ENCODE measurements at places on chromosomes 12 and 14. TPM values are rescaled to one million over a fixed set of nuclear protein-coding genes. Genes with fewer than 3 reads are reported as not detected.

DNA sequence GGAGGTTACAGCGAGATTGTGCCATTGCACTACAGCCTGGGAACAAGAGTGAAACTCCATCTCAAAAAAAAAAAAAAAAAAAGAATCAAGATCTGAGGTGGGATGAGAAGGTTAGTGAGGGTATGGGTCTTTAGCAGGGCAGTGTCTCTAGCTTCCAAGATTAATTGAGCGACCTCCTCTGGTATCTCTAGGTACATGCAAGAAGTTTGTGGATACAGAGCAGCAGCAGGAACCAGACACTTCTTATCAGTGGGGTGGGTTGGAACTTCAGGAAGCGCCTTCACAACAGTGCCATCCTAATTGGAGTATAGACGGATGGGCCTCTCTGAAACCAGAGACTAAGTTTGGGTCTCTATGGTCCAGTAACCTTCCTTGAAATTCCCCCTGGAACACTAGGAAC lies 51.9 kb upstream of the CISTR start:
- no peak for DNase-seq

The GMPR2 gene
- 116 TPM for total RNA-seq

The UNC79 gene
- total RNA-seq: 0.44 TPM

The MYH6 gene
- total RNA-seq: not detected

- no peak for DNase-seq
These were observed 85.0 kb downstream of the CRADD start for GRCh38 chr12:93762059-93762719.

GRCh38 chr12:105231396-105231795 lies 4.6 kb downstream of the APPL2 start:
- no peak for DNase-seq

DNA sequence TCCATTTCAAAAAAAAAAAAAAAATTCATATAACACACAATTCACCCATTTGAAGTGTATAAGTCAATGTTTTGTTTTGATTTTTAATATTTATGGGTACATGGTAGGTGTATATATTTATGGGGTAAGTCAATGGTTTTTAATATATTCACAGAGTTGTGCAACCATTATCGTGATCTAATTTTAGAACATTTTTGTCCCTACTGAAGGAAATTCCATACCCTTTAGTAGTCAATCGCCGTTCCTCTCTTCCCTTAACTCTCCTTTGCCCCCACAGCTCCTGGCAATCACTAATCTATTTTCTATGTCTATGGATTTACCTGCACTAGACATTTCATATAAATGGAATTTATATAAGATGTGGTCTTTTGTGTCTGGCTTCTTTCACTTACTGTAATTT lies 92.8 kb downstream of the TRAFD1 start:
- no peak for DNase-seq

DNA sequence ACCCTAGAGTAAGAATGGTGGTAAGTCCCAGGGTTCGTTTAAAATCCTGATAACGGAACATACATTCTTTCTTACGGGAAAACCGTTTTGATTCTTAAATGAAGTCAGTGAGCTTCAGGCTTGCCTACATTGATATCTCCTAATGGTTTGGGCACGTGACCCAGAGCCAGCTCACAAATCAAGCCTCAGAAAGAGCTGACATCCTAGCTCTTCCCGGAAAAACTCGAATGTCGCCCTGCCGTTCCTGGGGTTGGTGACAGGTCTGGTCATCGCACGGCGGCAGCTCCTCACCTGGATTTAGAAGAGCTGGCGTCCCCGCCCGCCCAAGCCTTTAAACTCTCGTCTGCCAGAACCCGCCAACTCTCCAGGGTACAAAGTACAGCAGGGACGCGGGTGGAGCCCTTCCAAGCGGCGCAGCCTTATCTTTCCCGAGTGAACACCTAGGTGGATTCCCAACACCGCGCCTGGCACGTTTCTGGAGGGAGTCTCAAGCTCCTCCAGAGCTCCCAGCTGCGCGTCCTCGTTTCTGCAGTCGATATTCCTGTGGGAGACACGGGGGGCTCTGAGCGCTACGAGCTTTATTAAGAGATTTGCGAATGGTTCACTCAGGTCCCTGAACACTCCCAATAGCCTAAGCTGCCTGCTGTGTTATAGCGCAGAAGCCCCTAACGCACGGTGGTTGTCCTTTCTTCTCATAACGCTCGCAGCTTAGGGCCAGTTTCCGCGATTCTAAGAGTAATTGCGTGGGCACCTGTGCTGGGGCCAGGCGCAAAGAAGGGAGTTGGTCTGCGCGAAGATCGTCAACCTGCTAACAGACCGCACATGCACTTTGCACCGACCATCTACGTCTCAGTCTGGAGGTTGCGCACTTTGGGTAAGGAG lies at the start of gene SSTR1:
SSTR1 (plus strand) TSS at position 169 of the 882 bp plus-strand sequence. CDS start 1,486 bp downstream, outside the sequence.
- no peak for DNase-seq

GRCh38 chr12:19012965-19013364 lies 116.6 kb upstream of the PLEKHA5 start:
- no peak for DNase-seq

DNA sequence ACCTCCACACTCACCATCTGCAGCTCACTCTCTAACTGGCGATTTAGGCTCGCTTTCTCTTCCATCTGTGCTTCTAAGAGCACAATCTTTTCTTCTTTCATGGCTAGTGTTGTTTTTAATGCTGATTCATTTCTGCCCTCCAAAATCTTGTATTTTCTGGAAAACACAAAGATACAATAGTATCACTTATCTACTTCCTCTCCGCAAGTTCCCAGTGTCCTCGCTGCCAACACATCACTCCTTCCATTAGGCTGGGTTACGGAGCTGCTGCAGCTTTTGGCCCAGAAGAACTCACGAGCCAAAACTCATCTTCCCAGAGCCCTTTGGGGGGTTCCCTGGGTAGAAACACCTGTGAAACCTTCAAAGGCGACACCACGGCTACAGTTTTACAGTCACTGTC lies 63.8 kb upstream of the GPR68 start:
- no peak for DNase-seq

GRCh38 chr12:90321369-90321768 lies 612.7 kb upstream of the ATP2B1 start:
- DNase-seq: no peak

The FBLN5 gene
- not detected for total RNA-seq

The SLC5A8 gene
- total RNA-seq: not detected

DNA sequence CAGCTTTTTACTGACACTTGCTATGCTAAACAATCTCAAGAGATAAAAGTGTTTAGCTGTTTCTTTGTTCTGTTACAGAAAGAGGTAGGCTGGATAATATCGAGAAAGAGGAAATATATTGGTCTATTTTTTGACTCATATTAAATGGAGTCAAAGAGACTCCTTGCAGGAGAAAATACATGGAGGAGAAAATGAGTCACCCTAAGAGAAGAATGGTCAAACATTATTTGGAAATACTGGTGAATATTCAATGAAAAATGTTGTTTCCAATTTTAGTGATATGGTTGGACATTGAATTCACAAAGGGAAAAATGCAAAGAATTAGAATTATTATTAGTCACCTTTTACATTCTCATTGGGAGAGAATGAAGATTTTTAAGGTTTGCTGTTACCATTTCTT lies 3.2 kb downstream of the KCNJ8 start:
- DNase-seq: no peak

DNA sequence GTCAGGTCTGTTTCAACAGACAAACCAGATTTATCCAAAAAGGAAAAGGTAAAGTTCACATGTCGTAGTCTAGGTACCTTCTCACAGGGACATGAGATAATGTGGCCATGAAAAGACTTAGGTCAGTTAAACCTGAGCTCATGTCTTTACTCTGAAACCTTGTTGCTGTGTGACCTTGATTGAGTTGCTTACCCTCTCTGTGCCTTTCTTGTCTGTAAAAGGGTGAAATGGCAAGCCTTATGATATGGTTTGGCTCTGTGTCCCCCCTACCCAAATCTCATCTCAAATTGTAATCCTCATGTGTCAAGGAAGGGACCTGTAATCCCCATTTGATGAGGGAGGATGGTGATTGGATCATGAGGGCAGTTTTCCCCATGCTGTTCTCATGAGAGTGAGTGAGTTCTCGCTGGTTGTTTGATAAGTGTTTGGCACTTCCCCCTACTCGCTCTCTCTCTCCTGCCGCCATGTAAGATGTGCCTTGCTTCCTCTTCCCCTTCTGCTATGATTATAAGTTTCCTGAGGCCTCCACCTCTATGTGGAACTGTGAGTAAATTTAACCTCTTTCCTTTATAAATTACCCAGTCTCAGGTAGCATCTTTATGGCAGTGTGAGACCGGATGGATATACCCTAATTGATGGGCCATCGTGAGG lies 299.8 kb downstream of the ADGRD1 start:
- DNase-seq: no peak

- DNase-seq: no peak
These were observed 57.9 kb downstream of the PPP2R5C start for GRCh38 chr14:101819251-101819990.

DNA sequence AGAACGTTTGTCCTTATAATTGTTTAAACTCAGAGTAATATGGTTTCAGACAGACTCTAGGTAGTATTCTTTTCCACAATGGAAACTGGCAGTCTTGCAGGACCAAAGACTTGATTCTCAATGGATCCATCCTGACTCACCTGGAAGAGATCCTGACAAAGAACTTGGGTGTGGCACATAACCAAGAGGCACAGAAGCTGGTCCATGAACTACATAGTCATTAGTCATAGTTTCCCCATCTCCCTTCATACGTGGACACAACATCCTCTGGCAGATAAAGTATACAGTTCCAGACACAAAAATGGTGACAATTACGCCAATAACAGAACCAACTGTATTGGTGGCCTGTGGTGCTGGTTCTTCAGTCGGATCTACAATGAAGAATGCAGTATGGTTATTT lies 55.8 kb downstream of the BCL2L14 start:
- no peak for DNase-seq

GRCh38 chr12:97487470-97487869 lies 24.9 kb downstream of the RMST start:
- no peak for DNase-seq

DNA sequence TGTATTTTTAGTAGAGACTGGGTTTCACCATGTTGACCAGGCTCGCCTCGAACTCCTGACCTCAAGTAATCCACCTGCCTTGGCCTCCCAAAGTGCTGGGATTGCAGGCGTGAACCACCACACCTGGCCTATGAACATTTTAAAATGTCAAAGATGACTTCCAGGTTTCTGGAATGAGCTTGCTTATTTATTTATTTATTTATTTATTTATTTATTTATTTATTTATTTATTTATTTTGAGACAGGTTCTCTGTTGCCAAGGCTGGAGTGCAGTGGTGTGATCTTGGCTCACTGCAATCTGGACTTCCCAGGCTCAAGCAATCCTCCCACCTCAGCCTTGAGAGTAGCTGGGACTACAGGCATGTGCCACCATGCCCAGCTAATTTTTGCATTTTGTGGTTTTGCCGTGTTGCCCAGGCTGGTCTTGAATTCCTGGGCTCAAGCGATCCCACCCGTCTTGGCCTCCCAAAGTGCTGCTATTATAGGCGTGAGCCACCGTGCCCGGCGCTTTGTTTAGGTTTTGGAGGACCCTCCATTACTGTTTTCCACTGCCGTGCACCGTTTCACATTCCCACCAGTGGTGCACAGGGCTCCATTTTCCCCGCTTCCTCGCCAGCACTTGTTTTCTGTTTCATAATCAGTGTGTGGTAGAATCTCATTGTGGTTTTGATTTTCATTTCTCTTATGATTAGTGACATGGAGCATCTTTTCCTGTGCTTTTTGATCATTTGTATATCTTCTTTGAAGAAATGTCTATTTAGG lies 6.4 kb upstream of the CFAP251 start:
- DNase-seq: no peak

- DNase-seq: peak; percentile 12
These were observed 17.7 kb downstream of the DNAL1 start for GRCh38 chr14:73662487-73662943.

DNA sequence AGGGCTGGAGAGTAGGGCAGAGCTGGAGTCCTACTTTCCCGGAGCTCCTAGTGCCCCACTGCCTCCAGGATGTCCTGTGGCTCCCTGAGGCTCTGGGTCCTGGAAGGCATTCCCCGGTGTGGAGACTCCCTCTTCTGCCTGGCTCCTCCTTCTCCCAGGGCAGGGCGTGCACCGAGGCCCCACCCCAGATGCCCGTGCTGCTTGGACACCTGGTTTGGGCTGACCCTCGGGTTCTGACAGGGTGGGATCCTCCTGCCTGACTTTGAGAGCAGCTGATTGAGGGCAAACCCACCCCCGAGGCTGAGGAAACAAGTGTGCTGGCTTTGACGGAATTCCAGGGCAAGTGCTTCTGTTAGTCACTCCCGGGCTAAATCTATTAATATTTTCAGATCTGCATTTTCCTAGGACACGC lies 15.4 kb downstream of the TEAD4 start:
- DNase-seq: no peak

- no peak for DNase-seq
These were observed 172.4 kb upstream of the NUDT4 start for GRCh38 chr12:93205361-93205760.

DNA sequence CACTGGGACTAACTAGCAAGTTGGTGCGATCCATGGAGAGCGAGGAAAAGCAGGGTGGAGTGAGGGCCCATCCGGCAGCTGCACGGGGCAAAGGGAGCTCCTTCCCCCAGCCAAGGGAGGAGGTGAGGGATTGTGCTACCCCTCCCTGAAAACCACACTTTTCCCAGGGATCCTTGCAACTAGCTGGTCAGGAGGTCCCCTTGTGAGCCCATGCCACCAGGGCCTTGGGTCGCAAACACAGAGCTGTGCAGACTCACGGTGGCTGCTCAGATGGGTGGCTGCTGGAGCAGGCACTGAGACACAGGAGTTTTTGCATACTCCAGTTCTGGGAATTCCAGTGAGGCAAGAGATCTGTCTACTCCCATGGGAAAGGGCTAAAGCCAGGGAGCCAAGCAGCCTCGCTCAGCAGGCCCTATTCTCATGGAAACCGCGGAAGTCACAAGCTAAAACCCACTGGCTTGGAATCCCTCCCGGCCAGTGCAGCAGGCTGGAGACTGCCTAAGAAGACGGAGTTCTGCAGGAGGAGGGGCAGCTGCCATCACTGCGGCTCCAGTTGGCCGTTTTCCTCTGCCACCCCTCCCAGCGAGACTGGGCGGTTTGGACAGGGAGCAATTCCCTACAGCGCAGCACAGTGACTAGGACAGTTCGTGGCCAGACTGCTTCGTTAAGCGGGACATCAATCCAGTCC lies 10.9 kb upstream of the ZNF705A start:
- peak; percentile 72 for DNase-seq

GRCh38 chr12:122420471-122421162 lies 1.9 kb downstream of the CLIP1 start:
- no peak for DNase-seq

The ENTPD5 gene
- 4.9 TPM for total RNA-seq

The MDM2 gene
- 27.4 TPM for total RNA-seq

DNA sequence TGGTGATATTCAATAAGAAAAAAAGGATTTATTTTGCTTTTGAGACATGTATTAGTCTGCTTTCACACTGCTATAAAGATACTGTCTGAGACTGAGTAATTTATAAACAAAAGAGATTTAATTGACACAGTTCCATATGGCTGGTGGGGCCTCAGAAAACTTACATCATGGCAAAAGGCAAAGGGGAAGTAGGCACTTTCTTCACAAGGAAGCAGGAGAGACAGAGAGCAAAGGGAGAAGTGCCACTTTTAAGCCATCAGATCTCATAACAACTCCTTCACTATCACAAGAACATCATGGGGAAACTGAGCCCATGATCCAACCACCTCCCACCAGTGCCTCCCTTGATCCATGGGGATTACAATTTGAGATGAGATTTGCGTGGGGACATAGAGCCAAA lies 43.9 kb downstream of the BHLHE41 start:
- no peak for DNase-seq

The RHEBL1 gene
- total RNA-seq: 3.5 TPM

Data from G401 (cell line).